ENCODE measurements at places on chromosomes 1 and 21.

- DNase-seq: no peak
Measured at GRCh38 chr1:59384443-59384842, 87.5 kb downstream of the FGGY start.

DNA sequence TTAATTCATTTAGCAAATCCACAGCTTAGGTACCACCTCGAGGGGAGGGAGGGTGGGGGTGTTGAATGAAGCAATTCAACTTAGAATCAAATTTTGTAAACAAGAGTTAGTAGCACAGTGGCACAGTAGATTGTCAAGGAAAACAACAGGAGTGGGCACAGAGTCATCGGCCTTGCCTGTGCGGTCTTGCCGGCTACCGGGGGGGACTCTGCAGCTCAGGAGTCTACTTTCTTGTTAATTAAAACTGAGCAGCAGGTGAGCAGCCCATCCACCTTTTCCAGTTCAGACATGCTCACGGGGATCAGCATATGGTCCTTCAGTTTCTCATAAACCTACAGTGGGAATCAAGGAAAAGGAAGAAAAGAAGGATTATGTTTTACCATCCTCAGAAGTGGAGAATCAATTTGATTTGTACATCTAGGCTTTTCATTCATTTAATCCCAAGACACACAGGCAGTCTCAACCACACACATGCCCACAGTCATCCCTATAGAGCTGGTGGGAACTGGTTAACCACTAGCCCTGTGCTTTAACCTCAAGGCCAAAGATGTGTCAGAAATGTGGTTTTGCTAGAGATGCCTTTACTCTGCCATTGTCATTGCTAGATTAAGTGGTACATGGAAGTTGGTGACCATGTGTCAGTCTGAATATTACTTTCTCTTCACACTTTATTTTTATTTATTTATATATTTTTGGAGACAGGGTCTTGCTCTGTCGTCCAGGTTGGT lies 45.0 kb upstream of the BCL10 start:
- DNase-seq: no peak

DNA sequence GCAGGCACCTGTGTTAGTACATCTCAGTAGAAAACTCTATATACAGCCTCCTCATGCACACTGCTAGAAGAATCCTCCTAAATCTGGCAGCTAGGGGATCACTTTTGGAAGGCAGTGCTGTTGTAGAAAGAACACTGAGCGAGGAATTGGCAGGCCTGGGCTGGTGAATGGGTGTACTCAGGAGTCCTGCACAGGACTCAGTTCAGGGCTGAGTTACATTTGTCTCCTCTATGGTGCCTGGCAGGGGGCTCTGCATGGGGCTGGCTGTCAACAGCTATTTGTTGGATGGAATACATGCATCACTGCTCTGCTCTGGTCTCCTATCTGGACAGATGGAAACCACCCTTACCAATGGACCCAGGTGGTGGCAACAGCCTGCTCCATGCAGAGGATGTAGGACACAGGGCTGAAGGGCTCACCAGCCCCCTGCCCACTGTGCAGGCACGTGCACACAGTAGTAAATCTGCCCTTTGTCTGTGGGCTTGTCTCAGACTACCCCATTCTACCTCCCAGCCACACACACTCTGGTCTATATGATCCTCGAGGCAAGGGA lies 74.2 kb downstream of the LRIG2 start:
- DNase-seq: no peak

GRCh38 chr1:23798662-23799142 lies 1.9 kb downstream of the GALE start:
- DNase-seq: no peak

GRCh38 chr1:35539073-35539823 lies 18.0 kb downstream of the KIAA0319L start:
- no peak for DNase-seq

DNA sequence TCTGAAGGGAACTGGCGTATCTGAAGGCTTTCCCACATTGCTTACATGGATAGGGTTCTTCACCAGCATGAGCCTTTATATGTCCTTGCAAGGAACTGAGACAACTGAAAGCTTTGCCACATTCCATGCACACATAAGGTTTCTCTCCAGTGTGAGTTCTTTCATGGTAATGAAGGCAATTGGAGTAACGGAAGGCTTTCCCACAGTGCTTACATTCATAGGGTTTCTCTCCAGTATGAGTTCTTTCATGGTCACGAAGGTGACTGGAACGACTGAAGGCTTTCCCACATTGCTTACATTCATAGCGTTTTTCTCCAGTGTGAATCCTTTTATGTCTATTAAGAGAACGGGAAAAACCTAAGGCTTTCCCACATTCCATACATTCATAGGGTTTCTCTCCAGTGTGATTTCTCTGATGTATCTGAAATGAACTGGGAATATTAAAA lies 15.0 kb downstream of the ZNF124 start:
- no peak for DNase-seq

- DNase-seq: no peak
Measured at GRCh38 chr1:109770331-109771095, 6.8 kb upstream of the EPS8L3 start.

GRCh38 chr1:55579332-55580001 lies 364.3 kb upstream of the USP24 start:
- DNase-seq: no peak

DNA sequence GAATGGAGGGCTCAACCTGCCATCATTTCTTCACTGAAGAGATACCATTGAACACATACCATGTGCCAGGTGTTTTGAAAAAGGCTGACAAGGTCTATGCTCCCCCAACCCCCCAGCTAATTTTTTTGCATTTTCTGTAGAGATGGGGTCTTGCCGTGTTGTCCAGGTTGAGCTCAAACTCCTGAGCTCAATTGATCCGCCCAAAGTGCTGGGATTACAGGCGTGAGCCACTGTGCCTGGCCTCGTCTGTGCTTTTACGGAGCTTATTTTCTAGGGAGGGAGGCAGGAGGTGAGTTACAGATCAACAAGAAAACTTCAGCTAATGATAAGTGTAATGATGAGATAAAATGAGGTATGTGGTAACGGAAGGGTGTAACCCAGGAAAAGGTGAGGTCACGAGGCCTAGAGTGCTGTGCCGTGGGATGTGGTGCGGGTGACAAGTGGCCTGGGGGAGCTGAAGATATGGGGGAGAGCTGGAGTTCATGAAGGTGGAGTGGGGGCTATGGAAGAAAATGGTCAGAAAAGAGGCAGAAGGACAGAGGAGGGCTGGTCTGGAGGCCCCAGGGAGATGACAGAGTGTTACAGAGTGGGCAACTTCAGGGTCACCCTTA lies 28.2 kb downstream of the FAAH start:
- no peak for DNase-seq

- DNase-seq: no peak
Measured at GRCh38 chr1:197638316-197638715, 137.0 kb downstream of the DENND1B start.

- no peak for DNase-seq
Measured at GRCh38 chr1:53303726-53304515, 23.9 kb downstream of the LRP8 start.

- no peak for DNase-seq
Measured at GRCh38 chr1:43913666-43914360, 19.8 kb upstream of the ARTN start.

Measured in activated T-cell treated with anti-CD3 and anti-CD28 coated beads, Interleukin-2, amount 50 U/mL, for 1 hour (primary cell).